ENCODE measurements at places on chromosomes 3 and 15.
A peak's percentile ranks its signal among the peaks of the same experiment; 100 is the strongest.

DNA sequence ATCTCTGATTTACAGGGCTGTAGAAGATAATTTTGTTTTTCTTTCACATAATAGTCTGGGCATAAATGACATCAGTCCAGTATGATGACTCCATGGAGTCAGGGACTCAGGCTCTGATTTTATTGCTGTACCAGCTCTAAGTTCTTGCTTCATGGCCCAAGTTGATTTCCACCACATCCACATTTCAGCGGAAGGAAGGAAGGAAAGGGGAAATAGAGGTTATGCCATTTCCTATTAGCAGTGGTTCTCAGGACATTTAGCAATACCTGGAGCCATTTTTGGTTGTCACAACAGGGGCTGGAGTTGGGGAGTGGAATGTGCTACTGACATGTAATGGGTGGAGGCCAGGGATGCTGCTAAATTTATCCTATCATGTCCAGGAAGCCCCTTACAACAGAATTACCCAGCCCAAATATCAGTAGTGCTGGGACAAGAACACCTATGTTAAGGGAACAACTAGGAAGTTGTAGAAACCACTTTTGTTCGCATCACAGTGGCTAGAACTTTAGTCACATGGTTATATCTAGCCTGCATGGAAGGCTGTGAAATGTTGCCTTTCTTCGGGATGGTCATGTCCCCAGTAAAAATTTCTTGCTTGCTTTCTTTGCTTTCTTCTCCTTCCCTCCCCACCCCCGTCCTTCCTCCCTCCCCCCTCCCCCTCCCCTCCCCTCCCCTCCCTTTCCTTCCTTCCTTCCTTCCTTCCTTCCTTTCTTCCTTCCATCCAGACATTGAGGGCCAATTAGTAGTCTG is 42.1 kb downstream of the OXSR1 start:
- DNase-seq, result no peak

DNA sequence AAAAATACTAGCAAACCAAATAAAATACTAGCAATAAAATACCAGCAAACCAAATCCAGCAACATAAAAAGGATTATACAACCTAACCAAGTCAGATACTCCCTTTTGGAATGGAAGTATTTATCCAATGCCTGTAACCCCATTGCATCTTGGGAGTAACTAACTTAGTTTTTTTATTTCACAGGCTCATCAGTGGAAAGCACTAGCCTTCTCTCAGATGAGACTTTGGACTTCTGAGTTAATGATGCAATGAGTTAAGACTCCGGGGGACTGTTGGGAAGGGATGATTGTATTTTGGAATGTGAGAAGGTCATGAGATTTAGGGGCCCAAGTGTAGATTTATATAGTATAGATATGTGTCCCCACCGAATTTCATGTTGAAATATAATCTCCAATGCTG is 41.2 kb downstream of the POLQ start:
- no peak for DNase-seq

- DNase-seq, result no peak
Observed at GRCh38 chr3:16284633-16285032, 19.6 kb downstream of the OXNAD1 start.

DNA sequence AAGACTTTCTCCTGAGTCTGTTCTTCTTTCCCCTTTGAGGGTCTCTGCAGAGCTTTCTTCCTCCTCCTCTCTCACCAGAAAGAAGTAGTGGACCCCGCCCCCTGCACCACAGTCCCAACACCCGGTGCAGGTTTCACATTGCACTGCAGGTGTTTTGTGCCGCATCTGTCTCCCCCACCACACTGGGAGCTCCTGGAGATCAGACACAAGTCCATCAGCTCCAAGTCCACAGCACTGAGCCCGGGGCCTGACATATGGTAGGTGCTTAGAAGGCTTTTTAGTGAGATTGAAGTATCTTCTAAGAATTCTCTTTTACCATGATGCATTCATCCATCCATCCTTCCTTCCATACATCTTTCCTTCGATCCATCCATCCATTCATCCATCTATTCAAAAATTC is 9.8 kb downstream of the STRA6 start:
- DNase-seq, result no peak

- DNase-seq, result no peak
Observed at GRCh38 chr3:69741032-69741767, 1.9 kb downstream of the MITF start.

DNA sequence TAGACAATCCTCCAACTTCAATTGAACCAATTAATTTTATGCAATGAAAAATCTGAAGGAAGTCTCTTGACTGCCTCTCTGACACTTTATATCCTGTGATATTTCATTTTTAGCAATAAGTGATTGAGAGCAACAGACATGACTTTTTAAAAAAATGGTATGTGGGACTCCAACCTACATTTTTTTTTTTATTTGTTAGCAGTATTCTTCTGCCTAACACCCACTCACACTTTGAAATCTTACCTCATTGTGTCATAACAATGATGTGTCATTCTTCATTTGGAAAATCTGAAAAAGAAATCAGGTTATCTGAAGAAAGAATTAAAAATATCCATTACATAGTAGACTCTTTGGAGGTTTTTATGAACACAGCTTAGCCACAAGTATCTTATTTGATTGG is 541.3 kb upstream of the KCNMB2 start:
- DNase-seq, result no peak

- DNase-seq, result no peak
Observed at GRCh38 chr3:79477242-79477641, 290.6 kb downstream of the ROBO1 start.

DNA sequence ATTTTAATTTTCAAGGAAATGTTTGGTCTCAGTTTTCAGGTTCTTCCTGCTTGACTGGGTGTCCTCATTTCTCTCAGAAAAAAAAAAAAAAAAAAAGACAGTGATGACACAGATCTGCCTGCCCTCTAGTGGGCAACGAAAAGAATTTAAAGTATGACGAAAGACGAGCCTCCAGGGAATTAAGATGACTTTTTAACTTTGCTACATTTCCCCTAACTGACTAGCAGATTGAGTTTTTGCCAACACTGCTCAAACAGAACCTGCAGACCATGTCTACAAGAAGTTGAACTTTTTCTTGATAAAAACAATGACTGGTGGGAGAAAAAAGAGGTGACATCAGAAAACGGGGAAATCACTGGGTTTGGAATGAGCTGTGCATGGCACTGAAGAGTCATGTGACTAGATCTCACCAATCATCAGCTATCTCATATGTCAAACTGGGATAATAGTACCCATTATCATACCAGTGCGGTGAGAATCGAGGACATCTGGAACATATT is 40.8 kb downstream of the EOMES start:
- DNase-seq, result peak; percentile 59

DNA sequence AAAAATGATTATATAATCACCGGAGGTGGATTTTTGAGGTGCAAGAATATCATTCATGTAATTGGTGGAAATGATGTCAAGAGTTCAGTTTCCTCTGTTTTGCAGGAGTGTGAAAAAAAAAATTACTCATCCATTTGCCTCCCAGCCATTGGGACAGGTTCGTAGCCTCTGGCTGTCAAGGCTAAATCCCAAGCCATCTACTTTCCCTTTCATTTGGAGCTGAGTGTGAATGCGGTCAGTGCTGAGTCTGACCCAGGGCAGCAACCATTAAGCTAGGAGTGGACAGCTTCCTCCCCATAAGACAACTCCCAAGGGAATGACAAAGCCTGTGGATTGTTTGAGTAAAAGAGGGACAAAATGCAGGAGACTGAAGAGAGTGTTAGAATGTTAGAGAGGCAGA is 33.6 kb downstream of the PARP14 start:
- no peak for DNase-seq

DNA sequence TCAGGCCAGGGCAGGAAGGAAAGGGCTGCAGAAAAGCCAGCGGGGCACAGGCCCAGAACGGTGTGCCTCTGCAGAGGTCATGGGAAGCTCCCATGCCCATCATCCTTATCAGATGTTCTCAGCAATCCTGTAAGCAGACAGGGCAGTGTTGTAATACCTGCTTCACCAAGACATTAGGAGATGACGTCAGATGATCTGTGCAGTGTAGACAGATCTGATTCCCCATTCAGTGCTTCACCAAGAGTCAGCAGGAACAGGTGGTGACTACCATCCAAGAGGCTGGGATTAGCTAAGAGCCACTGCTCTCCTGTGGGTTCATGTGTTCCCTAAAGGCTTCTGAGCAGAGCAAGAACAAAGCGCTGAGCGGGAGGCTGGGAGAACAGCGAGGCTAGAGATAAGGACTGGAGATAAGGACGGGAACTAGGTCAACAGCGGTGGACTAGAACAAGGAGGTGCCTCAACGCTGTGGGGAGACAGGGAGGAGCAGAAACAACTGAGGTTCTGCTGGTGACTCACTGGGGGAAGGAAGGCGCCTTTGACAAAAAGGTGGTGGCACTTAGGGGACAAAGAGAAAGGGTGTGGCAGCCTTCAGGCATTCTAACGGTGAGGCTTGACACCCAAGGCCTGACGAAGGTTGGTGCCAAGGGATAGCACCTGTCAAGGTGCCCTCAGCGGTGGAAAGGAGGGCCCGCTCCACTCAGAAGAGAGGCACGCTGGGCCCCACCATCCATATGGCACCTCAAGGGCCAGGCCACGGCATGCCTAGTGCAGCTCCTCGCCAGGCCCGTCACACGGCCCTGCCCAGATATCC is 28.4 kb downstream of the CCDC12 start:
- peak; percentile 83 for DNase-seq

DNA sequence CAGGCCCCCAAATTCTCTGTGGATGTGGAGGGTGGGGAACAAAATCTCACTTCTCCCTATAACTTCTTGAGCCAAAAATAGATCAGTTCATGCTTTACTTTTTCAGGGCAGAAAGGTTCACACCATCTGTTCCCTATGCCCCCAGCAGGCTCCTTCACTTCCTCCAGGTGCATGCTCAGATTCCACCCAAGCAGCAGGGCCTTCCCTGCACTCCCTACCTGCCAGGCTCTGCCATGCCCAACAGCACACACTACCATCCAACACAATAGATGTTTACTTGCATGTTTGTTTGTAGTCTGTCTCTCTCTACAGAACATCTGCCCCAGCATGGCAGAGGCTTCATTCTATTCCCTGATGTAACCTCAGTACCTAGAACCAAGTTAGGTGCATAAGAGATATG is 43.3 kb downstream of the GABRB3 start:
- no peak for DNase-seq

DNA sequence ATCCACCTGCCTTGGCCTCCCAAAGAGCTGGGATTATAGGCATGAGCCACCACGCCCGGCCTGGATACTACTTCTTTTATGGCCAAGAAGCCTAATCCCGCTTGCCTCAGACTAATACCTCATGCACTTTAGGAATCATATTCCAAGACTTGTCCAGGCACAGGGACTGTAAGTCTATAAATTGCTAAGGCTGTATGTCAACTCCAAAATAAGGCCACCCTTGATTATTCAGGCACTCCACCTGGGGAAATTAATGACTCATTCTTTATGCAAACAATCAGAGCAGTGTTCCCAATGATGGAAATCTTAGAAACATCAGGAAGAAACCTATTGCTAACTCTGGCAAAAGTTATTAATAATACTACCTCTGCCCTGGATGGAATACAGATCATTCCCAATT is 98.4 kb downstream of the ERC2 start:
- DNase-seq, result no peak

- DNase-seq, result no peak
Observed at GRCh38 chr3:46553154-46553553, 12.9 kb downstream of the LRRC2 start.

DNA sequence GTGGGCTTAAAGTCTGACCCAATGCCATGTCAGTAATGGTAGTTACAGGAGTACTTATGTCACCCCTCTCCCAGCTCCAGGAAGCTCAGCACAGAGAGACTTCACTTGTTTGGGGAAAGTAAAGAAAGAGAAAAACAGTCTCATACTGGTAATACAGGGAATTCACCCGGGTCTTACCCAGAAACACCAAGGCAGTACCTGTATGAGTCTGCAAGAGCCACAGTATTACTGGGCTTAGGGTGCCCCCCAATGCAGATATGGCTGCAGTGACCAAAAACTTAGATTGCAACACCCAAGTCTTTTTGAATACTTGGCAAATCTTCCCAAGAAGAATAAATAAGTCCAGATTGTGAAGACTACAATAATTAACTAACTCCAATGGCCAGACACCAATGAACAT is 622.1 kb downstream of the IGSF11 start:
- DNase-seq, result no peak

- DNase-seq, result no peak
Observed at GRCh38 chr3:138498991-138499390, 64.6 kb downstream of the ESYT3 start.

GRCh38 chr3:180909369-180910127 is 2.9 kb upstream of the FXR1 start:
- DNase-seq, result no peak

DNA sequence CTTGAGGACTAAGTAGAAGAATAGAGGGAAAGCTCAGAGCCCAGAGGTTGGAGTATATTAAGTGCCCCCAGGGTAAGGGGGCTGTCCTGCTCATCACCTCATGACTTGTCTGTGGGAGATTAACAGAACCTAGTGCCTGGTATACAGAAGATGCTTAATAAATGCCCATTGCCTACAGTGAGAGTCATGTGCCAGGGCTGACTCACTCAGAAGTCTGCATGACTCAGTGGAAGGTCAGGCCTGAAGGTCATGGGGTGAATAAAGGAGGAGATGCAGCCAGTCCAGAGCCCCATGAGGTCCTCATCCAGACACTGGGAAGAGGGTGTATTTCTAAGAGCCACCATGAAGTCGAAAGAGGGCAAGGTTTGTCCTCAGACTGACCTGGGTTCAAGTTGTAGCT is 62.5 kb upstream of the TLE3 start:
- DNase-seq, result peak; percentile 35

DNA sequence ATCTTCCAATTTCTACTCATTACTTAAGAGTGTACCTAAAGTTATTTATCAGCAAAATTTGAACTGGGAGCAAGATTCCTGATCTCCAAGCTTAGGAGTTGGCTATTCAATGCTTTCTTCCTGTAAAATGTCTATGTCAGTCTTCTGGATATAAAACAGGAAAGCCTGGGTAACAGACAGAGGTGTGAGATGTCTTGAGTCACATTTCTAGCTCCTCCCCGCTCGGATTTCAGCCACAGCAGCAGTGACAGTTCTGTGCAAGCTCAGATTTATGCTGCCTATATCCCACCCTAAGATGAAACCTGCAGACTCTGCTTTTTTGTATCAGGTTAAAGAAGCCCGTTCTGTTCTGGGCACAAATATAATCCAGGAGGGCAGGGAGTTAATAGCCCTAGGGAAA is 2.1 kb upstream of the ARMC8 start:
- no peak for DNase-seq

DNA sequence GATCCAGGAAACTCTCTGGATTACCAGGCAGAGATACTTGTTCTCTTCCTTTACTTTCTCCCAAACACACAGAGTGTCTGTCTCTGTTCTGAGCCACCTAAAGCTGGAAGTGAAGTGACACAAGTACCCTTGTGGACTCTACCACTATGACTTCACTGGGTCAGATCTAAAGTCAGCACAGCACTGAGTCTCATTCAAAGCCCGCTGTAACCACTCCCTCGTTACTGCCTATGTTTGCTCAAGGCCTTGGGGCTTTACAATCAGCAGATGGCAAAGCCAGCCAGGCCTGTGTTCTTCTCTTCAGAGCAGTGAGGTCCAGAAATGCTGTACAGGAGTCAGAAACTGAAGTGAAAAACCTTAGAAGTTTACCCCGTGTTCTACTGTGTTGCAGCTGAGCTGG is 588.3 kb upstream of the SEMA6D start:
- no peak for DNase-seq

- no peak for DNase-seq
Observed at GRCh38 chr3:141020143-141020830, 30.9 kb upstream of the SPSB4 start.
